ENCODE measurements at places on chromosomes 11 and 22. TPM values are rescaled to one million over a fixed set of nuclear protein-coding genes. Genes with fewer than 3 reads are reported as not detected.

DNA sequence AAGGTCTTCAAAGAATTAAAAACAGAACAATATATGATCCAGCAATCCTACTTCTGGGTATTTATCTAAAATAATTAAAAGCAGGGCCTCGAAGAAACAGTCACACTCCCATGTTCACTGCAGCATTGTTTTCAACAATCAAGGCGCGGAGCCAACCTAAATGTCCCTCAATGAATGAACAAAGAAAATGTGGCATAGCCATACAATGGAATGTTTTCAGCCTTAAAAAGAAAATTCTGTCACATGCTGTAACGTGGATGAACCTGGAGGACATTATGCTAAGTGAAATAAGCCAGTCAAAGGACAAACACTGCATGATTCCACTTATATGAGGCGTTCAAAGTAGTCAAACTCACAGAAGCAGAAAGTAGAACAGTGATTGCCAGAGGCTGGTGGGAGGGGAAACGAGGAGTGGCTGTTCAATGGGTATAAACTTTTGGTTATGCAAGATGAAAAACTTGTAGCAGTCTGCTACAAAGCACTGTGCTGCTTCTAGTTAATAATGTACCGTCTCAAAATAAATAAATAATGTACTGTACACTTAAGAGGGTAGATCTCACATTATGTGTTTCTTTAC is 41.2 kb downstream of the SNX19 start:
- no peak for DNase-seq

DNA sequence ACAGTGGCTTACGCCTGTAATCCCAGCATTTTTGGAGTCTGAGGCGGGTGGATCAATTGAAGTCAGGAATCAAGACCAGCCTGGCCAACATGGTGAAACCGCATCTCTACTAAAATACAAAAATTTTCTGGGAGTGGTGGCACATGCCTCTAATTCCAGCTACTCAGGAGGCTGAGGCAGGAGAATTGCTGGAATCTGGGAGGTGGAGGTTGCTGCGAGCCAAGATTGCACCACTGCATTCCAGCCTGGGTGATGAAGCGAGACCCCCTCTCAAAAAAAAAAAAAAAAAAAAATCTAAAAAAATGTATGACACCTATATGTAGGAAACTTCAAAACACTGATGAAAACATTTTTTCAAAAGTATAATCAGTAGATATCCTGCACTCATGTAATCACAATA is 242.7 kb upstream of the CHORDC1 start:
- no peak for DNase-seq

GRCh38 chr22:40218723-40219294 is 41.1 kb downstream of the TNRC6B start:
- DNase-seq, result no peak

- no peak for DNase-seq
Measured at GRCh38 chr11:2580571-2581001, 119.2 kb downstream of the KCNQ1OT1 start.

DNA sequence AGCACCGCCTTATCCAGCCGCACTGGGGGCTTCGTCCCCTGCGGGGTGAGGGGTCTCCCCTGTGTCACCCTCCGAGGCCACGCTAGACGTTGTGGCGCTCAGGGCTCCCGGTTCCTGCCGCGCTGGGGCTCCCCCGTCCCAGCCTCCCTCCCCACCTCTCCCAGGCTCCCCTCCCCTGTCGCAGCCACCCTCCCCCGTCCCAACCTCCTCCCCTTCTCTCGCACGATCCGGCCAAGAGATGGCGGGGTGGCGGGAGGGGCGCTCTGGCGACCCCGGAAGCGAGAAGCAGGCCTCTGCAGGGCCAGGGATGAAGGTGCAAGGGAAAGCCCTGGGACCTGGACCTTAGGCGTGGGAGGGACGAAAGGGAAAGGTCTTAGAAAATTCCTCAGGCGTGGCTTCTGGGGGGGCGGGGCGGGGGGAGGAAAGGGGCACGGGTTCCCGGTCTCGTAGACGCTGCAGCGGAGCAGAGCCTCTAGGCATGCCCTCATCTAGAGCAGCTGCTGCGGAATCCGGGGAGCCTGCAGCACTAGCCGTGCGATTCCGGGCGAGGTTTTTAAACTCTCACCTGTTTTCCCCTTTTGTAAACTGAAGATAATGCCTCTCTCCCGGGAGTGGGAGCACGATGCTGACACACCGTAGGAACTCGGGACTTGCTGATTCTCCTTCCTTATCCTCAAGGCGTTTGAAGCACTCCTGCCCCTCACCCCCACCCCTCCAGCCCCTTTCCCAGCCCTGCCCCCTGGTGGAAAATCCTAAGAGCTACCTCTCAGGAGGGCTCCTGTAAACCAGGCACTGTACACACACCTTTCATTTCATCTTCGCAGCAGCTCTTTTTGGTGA is 14.4 kb downstream of the KCNJ5 start:
- peak; percentile 47 for DNase-seq

Gene LAMTOR1
- total RNA-seq, result 49.9 TPM

DNA sequence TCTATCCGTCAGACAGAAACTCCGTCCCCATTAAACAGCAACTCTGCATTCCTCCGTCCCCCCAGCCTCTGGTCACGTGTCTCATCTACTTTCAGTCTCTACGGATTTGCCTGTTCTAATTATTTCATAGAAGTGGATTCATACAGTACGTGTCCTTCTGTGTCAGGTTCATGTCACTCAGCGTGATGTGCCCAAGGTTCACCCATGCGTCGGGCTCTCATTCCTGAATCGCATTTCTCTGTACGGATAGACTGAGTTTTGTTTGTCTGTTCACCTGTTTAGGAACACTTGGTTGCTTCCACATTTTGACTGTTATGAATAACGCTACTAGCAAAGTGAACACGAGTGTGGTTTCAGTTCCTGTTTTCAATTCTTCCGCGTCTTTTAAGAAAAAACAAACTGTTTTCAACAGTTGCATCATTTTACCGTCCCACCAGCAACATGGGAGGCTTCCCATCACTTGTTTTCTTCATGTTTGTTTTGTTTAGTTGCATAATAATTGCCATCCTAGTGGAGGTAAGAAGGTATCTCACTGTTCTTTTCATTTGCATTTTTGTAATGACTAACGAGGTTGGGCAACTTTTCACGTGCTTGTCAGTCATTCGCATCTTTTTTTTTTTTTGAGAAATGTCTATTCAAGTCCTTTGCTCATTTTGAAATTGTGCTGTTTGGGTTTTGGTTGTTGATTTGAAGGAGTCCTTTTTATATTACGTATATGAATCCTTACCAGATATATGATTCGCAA is 8.9 kb upstream of the NLRP6 start:
- peak; percentile 64 for DNase-seq

Gene TP53AIP1
- not detected for total RNA-seq

Gene NECTIN1
- total RNA-seq, result 1.5 TPM

- DNase-seq, result no peak
Measured at GRCh38 chr22:47110817-47111443, 348.5 kb downstream of the TBC1D22A start.

DNA sequence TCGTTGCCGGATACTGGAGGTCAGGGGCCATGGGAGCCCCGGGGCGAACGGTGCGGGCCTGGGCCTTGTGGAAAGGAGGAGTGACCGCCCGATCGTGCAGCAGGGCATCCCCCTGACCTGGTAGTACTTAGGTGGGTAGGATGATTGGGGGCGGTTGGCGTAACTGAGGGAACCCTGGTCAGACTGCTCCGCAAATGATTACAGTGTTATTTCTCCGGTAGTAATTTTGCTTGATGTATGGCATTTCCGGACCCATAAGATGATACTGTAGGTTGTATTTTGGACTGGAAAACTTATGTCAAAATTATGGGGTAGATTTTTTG is 762 bp downstream of the MTMR3 start:
- no peak for DNase-seq

Data from activated T-cell treated with anti-CD3 and anti-CD28 coated beads, Interleukin-2, amount 50 U/mL, for 72 hours (primary cell).